Subcutaneous preadipocyte (primary cell): ENCODE measurements at places on chromosomes 5 and 9. TPM values are rescaled to one million over a fixed set of nuclear protein-coding genes. Genes with fewer than 3 reads are reported as not detected.

The EPB41L4A gene
- 0.39 and 4.8 TPM in 2 replicates for total RNA-seq

The STARD4 gene
- 68.3 and 99.1 TPM in 2 replicates for total RNA-seq

The ANAPC2 gene
- total RNA-seq = 23.5 and 28.7 TPM in 2 replicates

The ENHO gene
- under 0.01 TPM in 1 of 2 replicates, not detected in the other for total RNA-seq

The TAF11L11 gene
- total RNA-seq = not detected in 2 replicates

The BARHL1 gene
- not detected in 2 replicates for total RNA-seq
